ENCODE measurements at places on chromosomes 12 and 14.

DNA sequence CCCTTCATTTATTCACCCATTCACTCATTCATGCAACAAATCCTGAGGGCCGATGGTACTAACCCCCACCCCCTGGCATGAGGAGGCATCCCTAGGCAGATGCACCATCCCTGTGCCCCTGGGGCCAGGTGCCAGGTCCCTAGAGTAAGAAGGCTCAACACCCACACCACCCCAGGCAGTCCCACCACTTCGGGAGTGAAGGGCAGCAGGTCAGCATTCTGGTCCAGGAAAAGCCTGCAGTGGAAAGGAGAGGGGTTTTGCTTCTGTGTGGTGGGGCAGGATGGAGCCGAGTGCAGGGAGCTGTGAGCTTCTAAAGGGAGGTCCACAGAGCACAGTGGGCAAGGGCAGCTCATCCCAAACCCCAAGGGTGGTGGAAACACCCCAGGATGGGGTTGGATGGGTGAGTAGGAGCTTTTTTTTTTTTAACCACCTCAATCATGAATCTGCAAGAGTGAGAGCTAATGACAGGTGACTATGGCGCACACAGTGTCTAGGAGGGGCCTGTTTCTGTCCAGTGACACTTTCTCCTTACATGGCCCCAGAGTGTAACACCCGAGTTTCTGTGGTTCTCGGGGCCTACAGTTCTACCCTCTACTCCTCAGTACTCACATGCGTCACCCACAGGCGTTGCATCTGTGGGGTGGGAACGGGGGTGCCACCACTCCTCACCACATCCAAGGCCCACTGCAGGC lies 414.3 kb downstream of the TMEM121 start:
- no peak for DNase-seq

- no peak for DNase-seq
These were observed 53.1 kb downstream of the SLCO1C1 start for GRCh38 chr12:20748198-20748597.

GRCh38 chr14:41986700-41987099 lies 380.0 kb downstream of the LRFN5 start:
- no peak for DNase-seq

DNA sequence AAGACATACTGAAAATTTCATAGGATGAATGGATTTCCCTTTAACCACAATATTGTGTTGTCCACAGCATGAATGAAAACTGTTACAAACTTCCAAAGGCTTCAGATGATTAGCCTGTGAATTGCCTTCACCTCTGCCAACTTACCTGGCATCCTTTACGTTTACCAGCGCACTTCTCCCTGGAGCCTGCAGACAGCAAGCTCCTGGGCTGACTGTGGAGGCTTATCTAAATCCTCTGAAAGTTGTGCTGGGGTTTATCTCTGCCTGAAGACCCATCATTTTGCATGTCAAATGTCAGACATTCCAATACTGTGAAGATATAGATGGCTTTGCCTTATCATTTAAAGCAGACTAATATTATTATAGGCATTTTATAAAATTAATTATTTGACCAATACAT lies 403.0 kb downstream of the SYT1 start:
- no peak for DNase-seq

GRCh38 chr12:1630133-1630826 lies 1.2 kb downstream of the WNT5B start:
- no peak for DNase-seq

DNA sequence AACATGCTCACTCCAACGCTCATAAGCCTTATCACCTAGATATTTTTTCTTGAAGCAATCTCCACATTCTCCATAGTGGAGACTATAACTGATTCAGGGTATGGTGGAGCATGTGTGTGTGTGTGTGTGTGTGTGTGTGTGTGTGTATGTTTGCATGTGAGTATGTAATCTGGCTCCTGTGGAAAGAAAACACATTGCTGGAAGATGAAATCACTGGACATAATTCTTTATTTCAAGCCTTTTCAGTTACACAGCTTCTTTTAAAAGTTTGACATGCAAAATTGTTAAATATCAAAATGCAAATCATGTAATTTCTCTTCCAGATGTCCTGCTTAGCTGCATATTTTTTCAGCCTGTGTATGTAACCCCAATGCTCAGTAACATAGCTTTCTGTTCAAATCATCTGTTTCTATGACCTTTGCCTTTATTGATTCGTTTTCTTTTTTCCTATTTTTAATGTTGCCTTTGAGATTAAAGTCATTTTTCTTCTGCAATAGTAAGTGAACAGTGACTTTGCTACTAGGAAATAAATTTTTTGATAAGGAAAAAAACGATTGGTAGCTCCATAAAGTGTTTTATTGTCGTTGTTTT lies 80.5 kb upstream of the BTG1 start:
- no peak for DNase-seq

DNA sequence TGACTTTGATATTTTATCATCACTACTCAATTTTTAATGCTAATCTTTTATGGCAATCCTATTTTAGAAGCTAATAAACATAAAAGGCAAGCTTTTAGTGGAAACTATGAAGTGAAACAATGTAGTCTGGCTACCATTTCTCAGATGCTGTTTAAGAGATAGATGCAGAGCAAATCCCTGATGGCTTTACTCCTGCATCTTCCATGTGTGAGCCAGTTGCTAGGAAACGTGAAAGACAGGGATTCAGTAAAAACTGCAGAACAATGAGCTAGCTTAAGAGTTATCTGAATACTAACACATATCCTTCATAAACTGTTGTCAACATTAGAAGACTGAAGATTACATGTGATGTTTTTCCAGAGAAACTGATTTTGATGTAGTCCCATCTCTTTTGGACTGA lies 112.6 kb downstream of the SLC2A13 start:
- no peak for DNase-seq

GRCh38 chr12:110907583-110907982 lies 12.8 kb downstream of the MYL2 start:
- no peak for DNase-seq
